ENCODE measurements at places on chromosomes 2 and 18.

DNA sequence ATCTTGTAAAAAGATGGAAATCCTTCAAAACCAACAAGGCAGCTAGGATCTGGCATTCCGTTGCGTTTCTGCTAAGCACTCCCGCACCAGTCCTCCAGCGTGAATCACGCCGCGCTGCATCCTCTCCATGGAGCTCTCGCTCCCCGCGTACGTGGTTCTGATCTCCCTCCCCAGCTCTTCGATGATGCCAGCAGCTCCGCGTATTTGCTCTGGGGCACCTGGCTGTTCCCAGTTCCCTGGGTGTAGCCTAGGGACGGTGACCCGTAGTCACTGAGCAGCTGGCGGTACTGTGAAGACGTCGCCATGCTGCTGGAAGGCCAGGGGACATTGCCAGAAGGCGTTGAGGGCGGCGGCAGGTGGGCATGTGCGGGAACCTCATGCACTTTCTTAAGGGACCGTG, 407.5 kb downstream of the RNF144A start:
- no peak for DNase-seq

DNA sequence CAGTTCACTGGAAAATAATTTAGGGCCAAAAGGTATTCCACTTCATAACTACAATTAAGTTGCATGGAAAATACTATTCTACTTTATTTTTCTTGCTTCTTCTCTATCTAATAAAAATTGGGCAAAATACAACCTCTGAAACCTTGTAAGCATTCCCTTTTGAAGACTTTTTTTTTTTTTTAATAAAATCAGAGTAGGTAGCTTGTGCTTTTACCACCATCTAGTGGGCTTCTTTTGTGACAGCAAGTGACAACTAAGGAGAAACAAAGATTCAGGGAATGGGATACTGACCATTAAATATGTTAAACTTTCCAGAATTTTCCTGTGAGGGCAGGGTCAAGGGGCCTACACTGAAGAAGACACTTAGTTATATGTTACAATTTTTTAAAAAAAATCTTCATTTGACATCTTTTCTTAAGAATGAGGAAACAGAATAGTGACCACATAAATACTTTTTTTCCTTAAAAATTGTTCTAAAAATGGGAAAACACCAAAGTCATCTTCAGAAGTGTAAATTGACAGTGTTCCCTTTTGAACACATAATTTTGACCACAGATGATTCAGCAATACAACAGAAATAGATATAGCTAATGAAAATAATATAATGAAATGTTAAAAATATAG, 1183.2 kb upstream of the ACVR2A start:
- DNase-seq, result peak; percentile 60

DNA sequence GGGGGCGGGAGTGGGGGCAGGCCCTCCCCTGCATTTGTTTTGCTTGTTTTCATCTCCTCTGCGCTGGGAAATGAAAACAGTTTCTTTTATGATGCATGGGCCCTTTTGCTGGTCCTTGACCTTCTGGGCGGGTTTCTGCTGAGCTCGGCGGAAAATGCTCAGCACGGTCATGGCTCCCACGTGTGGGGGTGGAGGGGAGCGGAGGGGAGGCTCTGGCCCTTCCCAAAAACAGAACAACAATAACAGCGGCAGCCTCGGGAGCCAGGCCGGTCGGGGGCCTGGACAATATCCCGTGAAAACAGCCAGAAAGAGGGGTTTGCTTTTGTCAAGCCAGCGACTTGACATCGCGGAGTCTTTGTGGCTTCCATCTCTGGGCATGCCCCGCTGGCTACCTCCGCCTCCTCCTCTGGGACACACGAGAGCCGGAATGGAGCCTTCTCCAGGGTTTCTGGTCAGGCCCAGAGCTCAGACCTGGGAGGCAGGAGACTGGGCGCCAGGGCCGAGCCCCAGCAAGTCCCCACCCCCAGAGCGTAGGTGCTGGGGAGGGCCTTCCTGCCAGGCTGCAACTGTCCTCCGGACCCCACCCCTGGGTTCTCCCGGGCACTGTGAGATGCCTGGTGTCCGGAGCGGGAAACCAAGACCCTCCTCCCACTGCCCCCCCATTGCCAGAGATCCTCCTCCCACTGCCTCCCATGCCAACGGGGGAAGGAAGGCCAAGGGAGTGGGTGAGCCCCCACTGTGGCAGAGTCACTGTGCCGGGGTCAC, 35.9 kb upstream of the SNED1 start:
- peak; percentile 75 for DNase-seq

DNA sequence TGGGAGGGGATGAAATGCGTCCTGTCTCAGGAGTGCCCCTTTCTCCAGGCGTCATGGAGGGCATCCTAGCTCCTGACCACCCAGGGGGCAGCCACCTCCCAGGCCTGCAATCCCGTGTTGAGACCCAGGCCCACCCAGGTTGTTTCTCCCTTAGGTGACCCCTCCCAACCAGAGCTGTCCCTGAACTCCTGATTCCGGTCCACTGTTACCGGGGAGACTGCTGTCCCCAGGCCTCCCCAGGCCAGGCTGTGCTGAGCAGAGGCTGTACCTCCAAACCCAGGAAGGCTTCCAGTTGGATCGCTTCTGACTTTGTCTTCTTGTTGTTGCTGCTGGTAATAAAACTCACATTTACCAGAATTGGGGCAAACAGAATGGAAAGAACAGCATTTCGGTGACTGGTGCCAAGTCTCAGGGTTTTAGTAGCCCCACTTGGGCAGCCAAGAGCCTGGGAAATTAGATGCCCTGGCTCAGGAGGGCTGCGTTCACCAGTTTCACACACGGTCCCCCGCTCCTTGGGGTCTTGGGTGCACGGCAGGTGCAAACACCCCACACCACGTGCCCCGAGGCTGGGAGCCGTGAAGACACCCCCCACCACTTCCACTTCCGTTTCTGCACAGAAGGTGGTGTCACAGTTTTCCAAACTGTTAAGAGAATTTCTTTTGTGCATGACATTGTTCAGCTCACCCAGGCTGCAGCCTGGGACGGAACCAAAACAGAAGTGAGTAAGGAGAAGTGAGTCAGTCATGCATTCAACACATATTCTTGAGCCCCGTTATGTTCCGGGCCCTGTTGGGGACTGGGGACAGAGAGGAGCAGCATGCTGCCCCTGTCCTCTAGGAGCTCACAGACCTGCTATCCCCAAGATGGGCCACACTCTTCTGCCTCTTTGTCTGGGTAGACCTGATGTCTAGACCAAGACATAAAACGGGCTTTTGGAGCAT, 29.4 kb downstream of the ITM2C start:
- no peak for DNase-seq

DNA sequence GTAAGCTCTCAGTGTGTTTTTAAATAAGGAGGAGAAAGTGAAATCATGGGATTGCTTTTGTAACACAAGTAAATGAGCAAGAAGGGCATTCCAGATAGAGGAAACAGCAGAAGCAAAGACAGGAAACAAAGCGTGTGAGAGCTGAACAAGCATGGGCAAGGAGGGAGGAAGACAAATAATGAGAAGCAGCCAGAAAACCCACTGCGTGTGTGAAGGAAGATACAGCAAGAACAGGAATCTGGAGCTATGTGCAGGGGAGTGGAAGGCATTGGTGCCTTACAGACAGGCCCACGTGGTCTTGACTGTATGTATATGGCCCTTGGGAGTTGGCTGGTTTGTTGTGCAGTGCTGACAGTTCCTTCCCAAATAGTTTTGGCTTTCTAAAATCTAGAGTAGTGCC, 88.6 kb downstream of the AAK1 start:
- peak; percentile 38 for DNase-seq

GRCh38 chr2:43701111-43701510, 24.9 kb upstream of the C1GALT1C1L start:
- DNase-seq, result no peak

- peak; percentile 46 for DNase-seq
These were observed 121.0 kb upstream of the HAAO start for GRCh38 chr2:42913280-42913878.

DNA sequence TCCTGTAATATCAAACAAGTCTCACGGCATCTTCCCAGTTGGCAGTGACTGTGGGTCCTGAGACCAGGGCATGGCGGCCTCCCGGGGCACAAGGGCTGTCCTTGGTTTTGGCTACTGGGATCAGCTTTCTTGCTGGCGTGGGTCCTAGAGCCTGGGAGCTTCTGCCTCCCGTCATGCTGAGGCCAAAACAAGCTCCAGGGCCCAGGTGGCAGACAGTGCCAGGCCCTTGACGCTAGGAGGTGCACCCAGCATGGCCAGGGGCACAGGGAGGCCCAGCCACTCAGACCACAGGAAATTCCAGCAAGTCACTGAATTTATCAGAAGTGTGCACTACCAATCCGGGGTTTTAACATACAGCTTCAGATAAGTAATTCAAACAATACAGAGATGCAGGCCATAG, 184.7 kb downstream of the EIPR1 start:
- no peak for DNase-seq

GRCh38 chr2:185466915-185467314, 271.7 kb upstream of the FSIP2 start:
- DNase-seq, result no peak

DNA sequence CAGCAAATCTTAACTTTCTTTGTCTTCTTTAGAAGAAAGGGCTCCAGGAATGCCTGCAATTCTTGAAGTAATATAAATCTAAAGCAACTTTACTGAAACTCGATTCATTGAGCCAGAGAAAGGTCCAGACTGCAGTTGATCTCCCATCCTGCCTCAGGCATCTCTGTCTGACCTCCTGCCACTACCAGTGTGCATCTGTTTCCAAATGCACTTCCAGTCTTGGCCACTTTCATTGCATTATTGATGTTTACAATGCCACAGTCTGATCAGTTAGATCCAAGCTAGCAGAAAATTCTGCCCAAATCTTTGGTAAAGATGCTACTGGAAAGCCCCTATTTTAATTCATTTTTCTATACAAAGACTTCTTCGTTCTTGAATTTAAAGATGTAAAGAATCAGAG, 158.0 kb downstream of the RAPGEF4 start:
- DNase-seq, result no peak

DNA sequence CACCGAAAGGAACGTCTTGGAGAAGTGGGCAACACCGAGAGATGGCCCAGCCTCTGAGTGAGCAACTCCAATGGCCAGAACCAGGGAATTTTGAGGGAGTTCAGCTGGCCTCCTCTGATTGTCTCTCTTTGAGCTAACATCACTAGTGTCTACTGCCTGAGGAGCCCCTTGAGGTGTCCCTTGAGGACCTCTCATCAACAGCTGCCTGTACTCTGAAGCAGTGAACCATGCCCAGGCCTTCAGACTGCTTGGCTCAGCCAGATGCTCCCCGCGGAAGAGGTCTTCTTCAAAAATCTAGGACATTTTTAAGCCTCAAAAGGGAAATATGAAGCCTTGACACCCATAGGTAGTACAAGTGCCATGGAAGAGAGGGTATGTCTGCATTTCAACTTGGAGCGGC, 430.4 kb downstream of the TXNL1 start:
- DNase-seq, result no peak

- DNase-seq, result no peak
These were observed 45.5 kb downstream of the MGAT5 start for GRCh38 chr2:134299334-134299733.

GRCh38 chr2:171158790-171159371, 1.8 kb downstream of the TLK1 start:
- no peak for DNase-seq

GRCh38 chr2:45554073-45554741, 56.9 kb downstream of the SRBD1 start:
- peak; percentile 23 for DNase-seq

GRCh38 chr2:73000808-73001570, 70.5 kb downstream of the SFXN5 start:
- no peak for DNase-seq

DNA sequence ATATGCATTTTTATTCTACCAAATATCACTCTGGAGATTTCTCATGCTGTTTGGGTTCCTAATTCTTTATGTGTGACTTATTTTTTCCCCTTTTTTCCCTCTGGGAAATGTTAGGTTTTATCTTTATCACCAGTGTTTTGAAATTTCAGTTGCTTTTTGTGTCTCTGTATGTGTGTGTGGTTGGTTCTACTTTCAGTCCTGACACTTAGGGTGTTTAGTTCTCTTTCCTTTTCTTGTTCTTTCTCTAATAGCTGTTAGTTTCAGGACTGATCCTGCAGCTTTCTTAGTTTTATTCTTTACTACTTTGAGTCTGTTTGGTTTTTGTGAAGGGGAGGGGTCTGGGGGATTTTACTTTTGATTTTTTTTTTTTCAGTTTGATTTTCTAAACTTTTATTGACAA, 23.1 kb downstream of the PPM1B start:
- no peak for DNase-seq

- no peak for DNase-seq
These were observed 1.4 kb downstream of the LBH start for GRCh38 chr2:30232801-30233130.

- peak; percentile 26 for DNase-seq
These were observed 437.3 kb upstream of the NRP2 start for GRCh38 chr2:205245001-205245400.

DNA sequence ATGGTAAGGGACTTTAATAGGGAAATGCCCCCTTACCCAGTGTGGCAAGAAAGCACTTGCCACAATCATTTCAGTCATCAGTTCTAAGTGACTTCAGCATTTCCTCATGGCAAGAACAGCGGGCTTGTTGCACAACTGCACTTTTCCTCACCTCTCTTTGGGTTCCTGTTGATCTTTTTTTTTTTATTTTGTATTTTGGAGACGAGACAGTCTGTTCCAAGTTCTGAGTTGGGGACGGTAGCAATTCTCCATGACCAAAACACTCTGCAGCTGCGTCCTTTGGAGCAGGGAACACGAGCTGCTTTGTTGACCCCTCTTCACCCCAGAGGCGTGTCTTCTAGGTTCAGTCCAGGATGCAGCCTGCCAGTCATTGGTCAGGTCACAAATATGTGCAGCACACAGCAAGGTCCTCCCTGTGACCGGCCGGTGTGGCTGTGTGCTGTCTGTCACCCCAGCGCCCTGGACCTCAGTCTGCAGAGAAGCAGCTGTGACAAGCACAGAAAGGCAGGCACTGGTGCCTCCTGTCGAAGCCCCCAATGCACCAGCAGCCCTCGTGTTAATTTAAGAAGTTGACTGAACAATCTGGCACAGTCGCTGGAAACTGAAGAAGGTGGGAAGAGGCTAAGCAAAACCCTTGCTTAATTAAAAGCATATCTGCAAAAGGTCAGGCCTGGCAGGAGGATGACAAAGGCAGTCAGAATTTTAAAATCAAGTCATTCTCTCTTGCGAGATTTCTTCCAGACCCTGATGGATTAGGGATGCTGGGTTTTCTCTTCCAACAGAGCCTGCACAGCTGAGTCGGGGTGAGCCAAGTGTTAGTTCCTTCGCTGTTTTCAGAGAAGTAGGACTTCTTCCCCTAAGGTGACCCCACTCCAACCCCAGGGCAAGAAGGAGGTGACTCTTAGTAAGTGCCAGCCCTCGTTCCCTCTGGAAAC, 96.7 kb upstream of the COPS8 start:
- peak; percentile 73 for DNase-seq

DNA sequence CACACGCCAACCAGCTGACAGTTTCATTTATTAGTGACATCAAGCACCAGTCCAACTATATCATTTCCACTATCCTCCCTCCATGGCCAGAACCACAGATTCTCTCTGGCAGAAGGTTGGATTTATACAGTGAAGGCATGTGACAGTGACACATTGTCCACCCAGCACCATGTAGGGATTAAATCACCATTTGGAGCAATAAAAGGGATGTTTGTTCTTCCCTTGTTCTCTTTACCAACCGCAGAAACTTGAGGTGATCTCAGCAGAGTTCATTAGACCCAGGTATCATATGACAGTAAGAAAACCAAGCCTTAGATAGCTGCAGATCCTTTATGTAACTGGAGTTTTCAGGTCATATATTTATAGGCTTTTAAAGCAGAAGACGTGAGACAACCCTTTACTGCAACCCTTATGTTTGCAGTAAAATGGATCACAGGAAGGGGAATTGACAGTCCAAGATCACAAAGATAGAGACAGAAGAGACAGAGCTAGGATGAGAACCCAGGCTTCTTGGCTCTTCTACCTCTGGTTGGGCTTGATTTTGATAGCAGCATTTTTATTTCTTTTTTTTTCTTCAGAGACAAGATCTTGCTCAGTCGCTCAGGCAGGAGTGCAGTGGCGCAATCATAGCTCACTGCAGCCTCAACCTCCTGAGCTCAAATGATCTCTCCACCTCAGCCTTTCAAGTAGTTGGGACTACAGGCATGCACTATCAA, 80.1 kb downstream of the XDH start:
- DNase-seq, result peak; percentile 24
